Peyer's patch (tissue), 4 donors: ENCODE measurements at places on chromosomes 3 and 15. TPM values are rescaled to one million over a fixed set of nuclear protein-coding genes. Genes with fewer than 3 reads are reported as not detected.

Gene STX19
- 13.0 TPM for total RNA-seq

Gene CRYGS
- 4.1 TPM for total RNA-seq

Gene MESP1
- total RNA-seq: 1.6 TPM

Gene EXD1
- total RNA-seq: not detected

Gene MYL3
- total RNA-seq: not detected

Gene NR1I2
- total RNA-seq: 572 TPM

Gene NR2E3
- 1.3 TPM for total RNA-seq

Gene EOMES
- total RNA-seq: 0.70 TPM
